ENCODE measurements at places on chromosomes 6 and 20.

DNA sequence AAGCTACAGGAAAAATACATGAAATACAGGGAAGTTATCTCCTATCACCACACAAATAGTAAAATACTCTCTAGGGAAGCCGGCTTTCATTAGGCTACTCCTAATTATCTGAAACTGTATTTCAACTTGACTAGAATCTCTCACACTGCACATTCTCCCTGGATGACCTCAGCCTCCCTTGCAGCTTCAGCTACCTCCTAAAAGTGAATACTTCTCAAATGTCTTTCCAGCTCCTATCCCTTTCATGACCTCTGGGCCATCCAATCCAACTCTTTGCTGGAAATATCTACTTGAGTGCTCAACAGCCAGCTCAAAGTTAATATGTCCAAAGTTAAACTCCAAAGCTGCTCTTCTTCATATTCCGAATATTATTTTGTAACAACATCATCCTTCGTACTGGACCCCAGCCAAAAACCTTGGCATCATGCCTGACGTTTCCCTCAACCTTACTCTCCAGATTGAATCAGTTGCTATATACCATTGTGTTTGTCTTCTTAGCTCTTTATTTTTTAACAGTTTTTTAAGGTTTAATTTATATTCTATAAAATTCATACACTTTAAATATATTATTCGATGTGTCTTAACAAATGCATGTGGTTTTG is 29.4 kb upstream of the KIF6 start:
- no peak for DNase-seq

DNA sequence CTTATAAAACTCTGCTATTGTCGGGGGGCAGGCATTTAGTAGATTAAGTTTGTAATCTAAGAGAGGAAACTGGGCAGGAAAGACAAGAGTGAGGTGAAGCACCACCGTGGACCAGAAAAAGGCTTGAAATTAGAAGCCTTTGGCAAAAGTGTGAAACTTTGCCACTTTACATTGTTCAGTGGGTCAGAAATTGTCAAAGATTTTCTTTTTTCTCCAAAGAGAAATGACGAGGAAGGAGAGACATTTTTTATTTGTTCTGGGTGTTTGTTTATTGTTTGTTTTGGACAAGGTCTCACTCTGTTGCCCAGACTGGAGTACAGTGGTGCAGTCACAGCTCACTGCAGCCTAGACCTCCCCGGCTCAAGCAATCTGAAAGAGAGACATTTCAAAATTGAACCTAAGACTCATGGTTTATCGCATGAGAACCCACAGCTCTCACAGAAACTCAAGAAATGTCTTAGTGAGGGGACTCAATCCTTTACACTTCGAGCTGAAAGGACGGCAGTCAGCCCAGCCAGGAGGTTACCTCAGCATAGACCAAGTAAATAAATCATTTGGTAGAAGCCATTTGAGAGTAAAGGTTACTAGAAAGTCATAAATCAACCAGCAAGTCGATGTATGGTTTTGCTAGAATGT is 262.8 kb upstream of the TAB2 start:
- no peak for DNase-seq

DNA sequence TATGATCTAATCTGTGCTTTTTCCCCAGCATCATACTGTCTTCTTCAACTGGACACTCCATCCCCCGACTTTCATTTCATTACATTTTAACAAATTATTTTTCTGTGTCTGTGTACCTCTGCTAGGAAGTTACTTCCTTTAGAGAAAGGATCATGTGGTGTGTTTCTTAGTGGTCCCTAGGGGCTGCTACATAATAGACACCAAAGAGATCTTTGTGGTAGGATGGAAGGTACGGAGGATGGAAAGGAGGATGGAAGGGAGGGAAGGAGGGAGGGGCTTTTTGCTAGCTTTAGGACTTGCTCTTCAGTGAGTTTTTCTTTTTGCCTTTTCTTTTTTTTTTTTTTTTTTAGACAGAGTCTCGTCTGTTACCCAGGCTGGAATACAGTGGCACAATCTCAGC is 95.7 kb downstream of the TNFAIP3 start:
- no peak for DNase-seq

DNA sequence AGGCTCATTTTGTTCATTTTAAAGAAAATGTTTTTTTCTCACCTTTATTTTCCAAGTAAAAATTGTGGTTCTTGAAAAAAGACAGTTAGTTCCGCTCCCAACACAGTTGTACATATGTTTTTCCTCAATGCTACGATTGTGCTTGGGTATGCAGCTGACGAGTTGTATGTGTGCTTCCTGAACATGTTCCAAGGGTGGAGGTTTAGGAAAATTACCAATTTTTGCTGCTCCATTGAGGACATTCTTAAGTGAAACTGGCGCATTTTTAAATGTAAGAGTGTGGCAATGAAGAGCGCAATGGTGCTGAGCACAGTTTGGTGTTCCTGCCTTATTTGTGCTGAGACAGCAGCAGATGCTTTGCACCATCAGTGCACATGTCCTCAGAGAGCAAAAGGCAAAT is 70.3 kb upstream of the CLDN20 start:
- DNase-seq = no peak

DNA sequence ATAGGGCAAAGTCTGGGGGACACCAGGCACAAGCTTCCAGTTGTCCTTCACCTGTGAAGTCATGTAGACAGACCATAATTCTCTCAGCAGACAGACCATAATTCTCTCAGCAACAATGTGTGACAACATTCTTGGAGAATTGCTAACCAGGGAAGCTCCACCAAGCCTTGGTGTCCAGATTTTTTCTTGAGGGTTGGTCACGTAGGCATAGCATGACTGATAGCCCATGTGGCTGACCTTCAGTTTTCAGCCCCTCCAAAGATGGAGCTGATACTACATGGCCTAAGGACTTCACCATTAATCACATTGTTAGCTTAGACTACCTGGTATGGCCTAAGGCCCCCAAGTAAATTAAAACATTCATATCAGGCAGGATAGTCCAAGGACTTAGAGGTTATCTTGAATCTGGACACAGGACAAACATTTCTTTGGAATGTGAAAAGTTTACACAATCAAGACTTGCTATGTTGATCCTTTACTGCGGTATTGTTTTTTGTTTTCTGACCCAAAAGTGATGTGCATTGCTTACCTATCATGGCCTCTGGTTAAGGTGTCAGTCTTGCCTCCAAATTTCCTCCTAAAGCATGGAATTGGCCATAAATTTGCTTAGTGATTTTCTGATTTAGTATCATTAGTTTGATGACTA is 76.9 kb downstream of the CEP57L1 start:
- no peak for DNase-seq

GRCh38 chr6:35893246-35893645 is 27.7 kb downstream of the SRPK1 start:
- DNase-seq = no peak

GRCh38 chr20:4220756-4221155 is 205.4 kb upstream of the RNF24 start:
- no peak for DNase-seq

- DNase-seq = no peak
These were observed 98.3 kb downstream of the SASH1 start for GRCh38 chr6:148440877-148441453.

DNA sequence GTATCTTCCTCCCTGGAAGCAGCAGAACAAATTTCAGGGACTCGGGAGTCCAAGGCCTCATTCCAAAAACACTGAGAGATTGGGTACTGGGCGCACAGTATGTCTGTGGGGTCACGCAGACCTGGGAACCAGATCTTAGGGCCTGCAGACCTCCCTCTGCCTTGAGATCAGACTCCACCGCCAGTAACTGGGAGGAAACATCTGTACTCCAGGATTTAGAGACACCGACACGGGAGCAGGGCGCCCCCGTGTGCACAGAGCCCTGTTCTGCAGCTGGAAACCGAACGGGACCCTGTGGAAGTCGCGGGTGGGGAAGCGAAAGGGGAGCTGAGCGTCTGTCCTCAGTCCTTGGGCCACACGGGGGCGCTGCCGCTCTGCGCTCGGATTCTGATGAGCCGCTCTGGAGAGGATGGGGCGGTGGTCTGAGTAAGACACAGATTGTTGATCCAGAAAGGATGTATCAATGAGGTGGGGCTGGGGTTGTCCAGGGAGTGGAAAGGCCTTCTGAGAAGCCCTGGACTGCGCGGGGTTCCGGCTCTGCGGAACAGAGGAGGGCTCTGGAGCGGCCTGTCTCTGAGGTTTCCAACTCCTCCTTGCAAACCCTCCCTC is 35.7 kb upstream of the HLA-E start:
- DNase-seq = peak; percentile 97

GRCh38 chr6:122712448-122713137 is 66.9 kb upstream of the FABP7 start:
- no peak for DNase-seq

- DNase-seq = no peak
These were observed 109.9 kb downstream of the TMEM242 start for GRCh38 chr6:157213426-157213825.

- DNase-seq = no peak
These were observed 430 bp upstream of the SOX18 start for GRCh38 chr20:64049878-64050260.

DNA sequence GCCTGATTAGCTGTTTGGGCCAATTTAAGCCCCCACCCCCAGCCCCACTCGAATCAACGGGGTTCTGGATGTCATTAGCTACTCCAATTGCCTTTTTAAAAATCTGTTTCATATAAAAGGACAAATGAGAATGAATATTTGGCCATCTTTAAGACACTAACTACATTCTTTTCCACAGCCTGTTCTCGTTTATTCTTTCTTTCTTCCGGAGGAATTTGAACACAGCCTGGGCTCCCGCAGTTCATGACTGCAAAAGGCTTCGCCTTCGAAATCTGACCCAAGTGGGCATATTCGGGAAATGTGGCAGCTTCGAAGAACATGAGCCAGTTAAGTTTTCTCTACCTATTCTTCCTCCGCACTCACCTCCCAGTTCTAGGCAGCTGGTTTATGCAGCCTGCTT is 49.4 kb upstream of the NFATC2 start:
- no peak for DNase-seq

GRCh38 chr6:40559056-40559455 is 28.1 kb downstream of the LRFN2 start:
- no peak for DNase-seq

DNA sequence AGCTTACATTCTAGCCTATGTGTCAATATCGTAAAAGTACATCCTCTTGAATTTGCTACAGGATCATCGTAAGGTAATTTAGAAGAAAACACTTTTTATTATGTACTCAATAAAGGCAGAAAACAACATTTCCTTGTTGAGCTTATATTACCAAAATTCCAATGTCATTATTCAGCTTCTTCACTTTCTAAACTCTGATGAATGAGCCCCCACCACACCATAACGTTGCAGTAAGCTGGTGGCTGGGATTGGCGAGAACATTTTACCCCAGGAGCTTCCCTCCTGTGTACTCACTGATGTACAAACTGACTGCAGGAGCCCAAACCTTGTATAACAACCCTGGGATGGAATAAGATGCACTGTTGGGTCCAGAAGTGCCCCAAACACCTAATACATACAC is 238.1 kb upstream of the MARCKS start:
- no peak for DNase-seq

DNA sequence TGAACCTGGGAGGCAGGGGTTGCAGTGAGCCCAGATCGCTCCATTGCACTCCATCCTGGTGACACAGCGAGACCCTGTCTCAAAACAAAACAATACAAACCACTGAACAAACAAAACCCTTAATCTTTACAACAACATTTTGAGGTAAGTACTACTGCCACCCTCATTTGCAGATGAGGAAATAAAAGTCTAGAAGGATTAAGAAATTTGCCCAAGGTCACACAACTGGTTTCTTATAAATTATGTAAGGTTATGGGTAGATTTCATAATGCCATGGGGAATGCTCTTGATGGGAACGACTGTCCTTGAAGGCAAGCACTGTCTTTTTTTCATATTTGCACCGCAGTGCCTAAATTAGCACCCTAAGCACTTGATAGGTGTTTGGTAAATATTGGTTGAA is 13.8 kb upstream of the B4GALT5 start:
- peak; percentile 84 for DNase-seq

DNA sequence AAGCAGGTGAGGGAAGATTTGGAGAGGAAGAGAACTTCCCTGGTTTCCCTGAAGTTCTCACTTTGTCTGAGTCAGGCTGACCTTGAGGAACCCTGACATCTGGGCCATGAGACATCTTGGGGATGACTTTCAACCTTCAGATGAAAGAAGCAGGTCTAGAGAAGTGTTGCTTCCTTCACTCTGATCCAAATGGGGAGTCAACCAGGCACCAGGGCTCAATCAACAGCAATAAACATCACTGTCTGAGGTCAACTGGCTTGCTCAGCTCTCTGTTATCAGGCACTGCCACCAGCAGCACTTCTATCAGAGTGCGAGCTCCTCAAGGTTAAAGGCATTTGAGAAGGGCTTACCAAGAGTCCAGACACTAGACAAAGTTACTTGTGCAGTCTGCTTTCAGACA is 6.3 kb downstream of the ACOT8 start:
- no peak for DNase-seq

DNA sequence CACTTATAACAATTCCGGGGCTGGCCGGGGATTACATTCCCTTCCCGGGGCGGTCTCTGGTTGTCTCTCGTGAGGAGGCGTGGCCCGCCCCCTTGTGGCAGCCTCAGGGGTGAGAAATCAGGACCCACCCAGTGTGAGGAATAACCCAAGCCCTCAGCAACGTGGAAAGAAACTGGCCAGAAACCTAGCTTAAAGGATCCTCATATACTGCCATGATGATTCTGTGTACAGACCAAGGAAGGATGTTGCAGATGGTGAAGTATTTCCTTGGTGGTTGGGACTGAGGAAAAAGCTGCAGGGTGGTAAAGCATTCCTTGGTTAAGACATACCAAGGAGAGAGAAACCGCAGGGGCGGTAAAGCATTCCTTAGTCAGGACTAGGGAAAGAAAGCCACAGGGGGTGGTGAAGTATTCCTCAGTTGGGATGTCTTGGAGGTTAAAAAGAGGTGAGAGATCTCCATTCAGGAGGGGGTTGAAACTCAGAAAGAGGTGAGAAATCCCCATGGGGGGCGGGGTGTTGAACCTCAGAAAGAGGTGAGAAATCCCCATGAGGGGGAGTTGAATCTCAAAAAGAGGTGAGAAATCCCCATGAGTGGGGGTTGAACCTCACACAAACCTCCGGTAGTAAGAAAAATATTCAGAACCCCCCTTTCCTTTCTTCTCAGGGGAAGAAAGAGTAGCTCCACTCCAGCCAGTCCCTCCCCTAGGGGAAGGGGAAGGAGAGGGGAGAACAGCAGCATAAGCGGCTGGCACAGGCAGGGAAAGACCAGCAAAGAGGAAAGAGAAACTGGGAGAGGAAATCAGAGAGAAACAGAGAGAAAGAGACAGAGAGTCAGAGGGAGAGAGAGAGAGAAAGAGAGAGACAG is 238.1 kb downstream of the RNGTT start:
- no peak for DNase-seq

DNA sequence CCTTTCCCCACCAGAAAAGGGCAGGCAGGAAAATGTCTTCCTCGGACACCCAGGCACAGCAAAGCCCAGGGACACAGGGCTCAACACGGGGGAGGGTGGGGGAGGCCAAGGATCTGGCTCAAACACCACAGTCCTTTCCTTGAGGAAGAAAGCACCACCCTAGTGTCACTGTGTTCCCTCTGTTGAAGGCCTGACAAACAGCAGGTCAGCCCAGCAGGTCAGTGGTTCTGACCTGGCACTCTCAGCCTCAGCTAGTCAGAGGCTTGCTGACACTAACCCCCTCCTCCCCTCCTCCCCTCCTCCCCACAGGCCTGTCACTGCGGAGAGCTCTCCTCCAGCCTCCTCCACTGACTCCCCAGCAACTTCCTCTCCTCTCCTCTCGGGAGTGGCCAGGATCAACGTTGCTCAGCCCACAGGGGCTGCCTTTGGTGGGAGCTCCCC is 239.6 kb downstream of the LRFN2 start:
- DNase-seq = no peak
